ENCODE measurements at places on chromosomes 7 and 10.
A peak's percentile ranks its signal among the peaks of the same experiment; 100 is the strongest.

DNA sequence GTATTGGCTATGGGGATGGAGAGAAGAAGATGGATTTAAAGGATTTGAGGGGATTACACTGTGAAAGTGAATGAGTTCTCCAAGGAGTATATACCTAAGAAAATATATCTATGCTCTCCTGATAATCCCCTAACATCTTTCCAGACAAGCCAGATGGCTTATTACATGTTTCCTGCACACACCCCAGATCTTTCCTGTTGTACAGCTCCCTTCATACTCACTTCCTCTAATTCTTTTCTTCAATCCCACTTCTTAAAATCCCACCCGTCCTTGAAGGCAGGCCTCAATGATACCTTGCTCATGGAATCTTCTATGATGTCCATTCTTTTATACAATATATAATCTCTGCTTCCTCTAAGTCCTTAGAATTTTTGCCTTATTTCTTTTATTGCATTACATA is 317.2 kb upstream of the DGKB start:
- no peak for DNase-seq

- no peak for DNase-seq
Observed at GRCh38 chr10:116978901-116979300, 26.1 kb downstream of the SHTN1 start.

GRCh38 chr10:80041162-80041561 is 37.3 kb upstream of the TMEM254 start:
- no peak for DNase-seq

DNA sequence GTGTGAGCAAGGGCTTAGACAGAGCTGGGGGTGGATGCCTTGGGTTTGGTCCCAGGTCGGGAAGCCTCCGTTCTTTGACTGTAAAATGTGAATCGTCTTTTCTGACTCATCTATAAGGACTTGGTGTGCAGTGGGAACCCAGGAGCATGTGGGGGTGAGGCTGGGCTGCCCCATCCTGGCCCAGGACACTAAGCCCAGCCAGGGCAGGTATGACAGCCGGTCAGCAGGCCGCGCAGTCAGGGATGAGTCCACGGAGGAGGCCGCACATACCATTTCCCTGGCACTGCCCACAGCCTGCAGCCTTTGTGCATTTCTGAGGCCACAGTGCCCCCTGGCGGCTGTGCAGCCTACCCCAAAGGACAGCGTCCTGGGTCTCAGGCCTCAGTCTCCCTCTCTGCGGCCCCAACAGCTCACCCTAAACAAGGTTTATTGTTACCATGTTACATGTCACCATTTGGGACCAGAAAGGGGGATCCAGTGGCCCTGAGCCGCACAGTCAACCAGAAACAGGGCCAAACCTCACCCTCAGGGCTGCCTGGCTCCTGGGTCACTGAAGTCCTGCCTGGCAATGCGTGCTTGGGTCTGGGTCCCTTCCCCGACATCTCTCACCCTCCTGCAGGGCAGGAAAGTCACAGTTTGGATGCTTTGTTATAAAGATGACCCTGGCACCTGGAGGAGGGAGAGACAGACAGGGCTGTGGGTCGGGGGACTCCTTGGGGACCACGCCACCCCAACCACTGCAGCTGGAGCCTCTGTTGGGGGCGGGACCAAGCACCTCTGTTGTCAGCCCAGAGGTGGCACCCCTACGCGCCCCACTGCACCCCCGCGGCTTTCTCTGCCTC is 14.4 kb upstream of the SH2B2 start:
- peak; percentile 77 for DNase-seq

DNA sequence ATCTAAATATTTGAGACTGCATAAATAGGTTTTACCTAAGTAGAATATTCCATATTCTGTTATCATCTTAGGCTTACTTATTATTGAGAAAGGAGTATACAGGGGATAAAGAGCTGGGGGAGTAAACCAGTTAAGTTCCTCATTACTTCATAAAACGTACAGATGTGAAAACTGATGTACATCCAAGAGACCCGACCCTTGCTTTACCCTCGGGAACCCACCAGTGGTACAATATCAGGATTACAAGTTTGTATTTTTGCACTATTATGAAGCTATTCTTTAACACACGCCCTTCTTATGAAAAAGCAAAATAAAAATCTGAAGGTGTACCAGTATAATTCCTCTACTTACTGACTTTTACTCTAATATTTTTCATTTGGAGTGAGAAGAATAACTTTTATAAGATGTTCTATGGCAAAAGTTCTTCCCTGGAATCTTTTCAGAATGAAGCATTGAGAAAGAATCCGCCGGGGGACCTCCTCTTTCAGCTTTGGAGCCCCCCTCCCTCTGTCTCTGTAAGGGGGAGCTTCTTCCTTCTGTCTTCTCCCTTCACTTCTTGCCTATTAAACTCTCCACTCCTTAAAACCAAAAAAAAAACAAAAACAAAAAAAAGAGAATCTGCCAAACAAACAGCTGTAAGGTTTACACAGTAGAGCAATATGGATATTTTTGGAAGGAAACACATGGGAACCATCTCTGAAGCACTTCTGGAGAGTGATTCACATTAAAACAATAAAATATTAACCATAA is 550.0 kb downstream of the TNS3 start:
- DNase-seq: no peak

Measured in EL (cell line).